Lung microvascular endothelial cell (primary cell): ENCODE measurements at places on chromosomes 11 and 22. TPM values are rescaled to one million over a fixed set of nuclear protein-coding genes. Genes with fewer than 3 reads are reported as not detected.

Gene RFPL2
- not detected in 2 replicates for total RNA-seq

DNA sequence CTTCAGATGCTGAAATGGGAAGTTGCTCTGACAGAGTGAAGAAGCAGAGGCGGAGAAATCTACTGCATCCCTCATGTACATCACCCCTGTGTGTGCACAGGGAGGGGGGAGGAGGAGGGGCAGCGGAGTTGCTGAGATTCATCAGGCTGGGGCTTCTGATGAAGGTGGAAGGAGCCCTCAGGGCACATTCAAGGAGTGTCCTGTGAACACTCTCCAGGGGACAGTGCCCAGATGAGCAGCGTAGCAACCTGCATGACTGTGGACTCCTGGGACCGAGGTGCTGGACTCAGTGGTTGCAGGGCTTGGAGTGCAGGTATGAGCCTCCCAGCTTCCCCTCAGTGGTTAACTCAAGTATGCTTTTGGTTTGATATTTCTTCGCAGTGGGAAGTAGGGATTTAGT is 257.8 kb upstream of the B3GAT1 start:
- DNase-seq, result no peak

GRCh38 chr22:49590851-49591445 is 236.7 kb downstream of the BRD1 start:
- no peak for DNase-seq

DNA sequence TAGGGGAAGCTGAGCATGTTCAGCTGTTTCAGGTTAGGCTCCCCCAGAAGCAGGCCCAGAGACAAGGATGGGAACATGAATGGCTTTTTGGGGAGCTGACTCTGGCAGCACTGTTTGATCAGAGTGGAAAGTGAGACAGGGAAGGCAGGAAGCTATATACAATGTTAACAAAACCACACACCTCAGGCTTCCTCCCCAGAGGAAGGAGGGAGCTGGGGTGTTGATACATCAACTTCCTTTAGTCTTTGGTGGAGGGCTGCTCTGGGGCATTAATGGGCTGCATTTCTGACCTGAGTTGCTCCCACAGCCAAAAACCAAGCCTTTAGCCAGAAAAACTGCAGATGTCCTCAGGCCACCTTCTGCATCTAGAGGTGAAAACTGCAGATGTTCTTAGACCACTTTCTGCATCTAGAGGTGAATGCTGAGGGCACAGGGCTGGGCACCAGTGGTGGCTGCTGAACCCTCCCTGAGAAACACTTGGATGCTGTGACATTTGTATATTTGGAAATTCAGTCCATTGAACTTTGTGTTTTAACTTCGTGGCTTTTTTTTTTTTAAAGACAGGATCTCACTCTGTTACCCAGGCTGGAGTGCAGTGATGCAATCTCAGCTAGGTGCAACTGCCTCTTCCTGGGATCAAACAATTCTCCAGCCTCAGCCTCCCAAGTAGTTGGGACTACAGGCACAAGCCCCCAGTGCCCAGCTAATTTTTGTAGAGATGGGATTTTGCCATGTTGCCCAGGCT is 49.9 kb downstream of the KIAA1671 start:
- peak; percentile 48 for DNase-seq

GRCh38 chr22:47575291-47575690 is 812.8 kb downstream of the TBC1D22A start:
- no peak for DNase-seq

DNA sequence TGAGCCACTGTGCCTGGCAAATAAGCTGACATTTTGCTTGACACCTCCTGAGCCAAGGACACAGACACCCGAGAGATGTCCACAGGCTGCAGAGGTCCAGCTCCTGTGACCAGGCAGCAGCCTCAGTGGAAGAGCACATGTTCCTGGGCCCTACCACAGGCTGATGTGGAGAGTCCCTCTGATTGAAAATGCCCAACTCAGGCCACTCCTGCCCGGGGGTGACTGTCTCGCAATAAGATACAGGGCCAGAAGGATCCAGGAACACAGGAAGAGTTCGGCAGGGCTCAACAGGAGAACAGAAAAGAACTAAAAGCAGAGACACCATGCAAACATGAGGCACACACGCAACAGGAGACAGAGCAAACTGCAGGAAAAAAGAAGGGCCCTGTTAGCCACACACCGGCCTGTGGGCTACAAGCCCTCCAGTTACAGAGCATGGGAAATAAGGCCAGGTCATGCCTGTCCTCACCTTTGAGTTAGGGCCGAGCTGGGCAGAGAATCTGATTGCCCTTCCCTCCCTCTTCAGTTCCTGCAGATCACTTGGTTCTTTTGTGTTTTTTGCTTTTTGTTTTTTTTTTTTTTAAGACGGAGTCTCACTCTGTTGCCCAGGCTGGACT is 28.3 kb upstream of the MALAT1 start:
- DNase-seq, result no peak

GRCh38 chr11:62665599-62666258 is 617 bp downstream of the CSKMT start:
- DNase-seq, result peak; percentile 69

Gene APLNR
- under 0.01 TPM in 2 replicates for total RNA-seq

Gene IL18
- total RNA-seq, result 0.22 TPM in 1 of 2 replicates, not detected in the other

DNA sequence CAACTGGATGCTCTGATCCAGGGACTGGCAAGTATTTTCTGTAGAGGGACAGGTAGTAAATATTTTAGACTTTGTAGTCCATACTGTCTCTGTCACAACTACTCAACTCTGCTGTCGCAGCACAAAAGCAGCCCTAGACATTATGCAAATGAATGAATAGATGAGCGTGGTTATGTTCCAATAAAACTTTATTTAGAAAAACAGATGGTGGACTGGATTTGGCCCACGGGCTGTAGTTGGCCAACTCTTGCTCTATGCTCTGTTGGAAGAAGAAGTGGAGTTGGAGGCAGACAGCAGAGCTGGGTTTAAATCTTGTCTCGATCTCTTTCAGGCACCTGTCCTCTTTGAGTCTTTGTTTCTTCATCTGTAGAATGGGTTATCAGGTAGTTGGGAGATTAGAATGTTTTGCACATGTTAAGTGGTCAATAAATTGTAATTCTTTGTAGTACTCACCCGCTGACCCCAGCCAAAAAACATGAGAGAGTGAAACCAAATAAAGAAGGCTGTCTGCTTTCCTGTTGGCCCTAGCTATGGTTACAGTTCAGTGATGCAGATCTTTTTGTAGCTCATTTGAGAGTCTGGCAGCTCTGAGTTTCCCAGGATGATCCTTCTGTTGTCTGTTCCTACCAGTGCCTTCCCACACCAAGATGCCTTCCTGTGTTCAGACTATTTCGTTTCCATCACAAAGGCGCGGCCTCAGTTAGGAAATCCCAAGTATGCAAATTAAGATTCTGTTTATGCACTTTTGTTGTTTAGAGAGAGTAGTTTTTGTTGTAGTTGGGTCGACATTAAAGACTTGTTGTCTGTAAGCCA is 198.1 kb upstream of the SEZ6L start:
- no peak for DNase-seq

Gene MS4A7
- total RNA-seq, result not detected in 2 replicates

DNA sequence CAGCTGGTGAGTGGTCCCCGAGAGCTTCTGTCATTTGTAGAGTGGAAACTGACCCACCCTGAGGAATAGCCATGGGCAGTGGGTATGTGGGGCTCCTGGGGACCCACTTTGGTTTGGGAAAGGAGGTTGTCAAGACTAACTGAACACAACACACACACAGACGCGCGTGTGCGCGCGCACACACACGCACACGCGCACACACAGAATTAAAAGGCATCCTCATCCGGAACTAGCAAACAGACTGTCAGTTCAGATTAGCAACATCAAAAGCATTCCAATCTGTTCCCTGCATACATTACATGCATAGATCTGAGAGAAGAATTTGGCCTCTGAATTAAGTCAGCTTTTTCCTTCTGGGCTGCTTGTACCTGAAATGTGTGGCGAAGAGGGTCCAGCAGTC is 284.7 kb downstream of the ST3GAL4 start:
- no peak for DNase-seq

Gene POTEH
- under 0.01 and 0.20 TPM in 2 replicates for total RNA-seq

Gene STX5
- total RNA-seq, result 29.4 and 33.3 TPM in 2 replicates

GRCh38 chr22:34842630-34843029 is 223.3 kb upstream of the ISX start:
- DNase-seq, result no peak

GRCh38 chr11:13672576-13673210 is 4.2 kb downstream of the FAR1 start:
- DNase-seq, result no peak

DNA sequence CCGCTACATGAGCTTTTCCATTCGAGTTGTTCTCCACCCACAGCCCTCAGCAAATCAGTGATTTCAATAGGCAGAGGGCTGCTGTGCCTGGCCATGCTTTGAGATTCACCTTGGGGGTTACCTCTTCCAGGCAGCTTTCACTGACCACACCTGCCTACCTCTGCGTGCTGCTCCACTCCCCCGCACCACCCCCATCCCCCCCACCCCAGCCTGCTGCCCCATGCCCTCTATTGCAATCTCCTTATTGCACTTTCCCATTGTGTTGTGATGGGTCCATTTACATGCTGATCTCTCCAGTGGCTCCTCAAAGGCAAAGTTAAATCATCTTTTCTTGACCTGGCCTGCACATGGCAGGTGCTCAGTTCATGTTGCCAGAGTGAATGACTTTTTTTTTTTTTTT is 18.0 kb upstream of the POLA2 start:
- DNase-seq, result no peak

- DNase-seq, result peak; percentile 18
Measured at GRCh38 chr11:31643857-31644256, 134.3 kb downstream of the ELP4 start.

Gene FOLR3
- not detected in 2 replicates for total RNA-seq

Gene IRAG1
- total RNA-seq, result 0.44 and 0.79 TPM in 2 replicates
